ENCODE measurements at places on chromosomes 7 and 10. TPM values are rescaled to one million over a fixed set of nuclear protein-coding genes. Genes with fewer than 3 reads are reported as not detected.

DNA sequence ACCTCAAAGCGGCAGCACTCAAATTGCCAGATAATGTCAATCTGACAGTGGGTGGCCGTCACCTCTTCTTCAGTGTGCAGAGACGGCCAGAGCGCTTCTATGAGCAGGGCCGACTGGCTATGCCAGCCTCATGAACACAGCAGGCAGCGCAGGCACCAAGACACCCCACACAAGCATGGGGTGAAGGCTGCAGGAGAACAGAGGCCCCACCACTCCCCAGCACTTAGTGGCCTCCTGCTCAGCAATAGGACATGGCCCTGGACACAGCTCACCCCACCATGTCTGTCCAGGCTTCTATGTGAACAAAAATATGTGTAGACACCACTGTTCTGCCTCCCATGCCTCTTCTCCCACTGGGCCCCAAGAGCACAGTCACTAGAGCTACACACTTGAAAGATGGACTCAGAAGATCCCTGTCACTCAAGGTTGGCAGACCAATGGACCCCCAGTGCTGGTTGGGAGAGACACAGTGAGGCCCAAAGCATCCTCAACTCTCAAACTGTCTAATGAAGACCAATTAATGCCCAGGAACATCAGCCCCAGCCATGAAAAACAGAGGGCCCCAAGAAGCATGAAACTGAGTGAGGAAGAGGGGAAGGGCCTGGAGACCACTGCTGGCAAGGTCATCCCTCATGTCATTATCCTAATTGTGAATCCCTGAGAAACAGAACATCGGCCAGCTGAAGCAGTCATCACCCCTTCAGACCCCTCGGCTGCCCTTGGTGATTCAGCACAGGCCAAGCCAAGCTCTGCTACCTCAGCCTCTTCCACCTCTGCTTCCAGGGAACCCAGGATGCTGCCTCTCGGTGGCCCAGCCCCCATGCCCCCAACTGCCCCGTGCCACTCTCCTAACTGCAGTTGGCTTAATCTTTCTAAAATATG, 77.7 kb downstream of the GRID1 start:
- no peak for DNase-seq

DNA sequence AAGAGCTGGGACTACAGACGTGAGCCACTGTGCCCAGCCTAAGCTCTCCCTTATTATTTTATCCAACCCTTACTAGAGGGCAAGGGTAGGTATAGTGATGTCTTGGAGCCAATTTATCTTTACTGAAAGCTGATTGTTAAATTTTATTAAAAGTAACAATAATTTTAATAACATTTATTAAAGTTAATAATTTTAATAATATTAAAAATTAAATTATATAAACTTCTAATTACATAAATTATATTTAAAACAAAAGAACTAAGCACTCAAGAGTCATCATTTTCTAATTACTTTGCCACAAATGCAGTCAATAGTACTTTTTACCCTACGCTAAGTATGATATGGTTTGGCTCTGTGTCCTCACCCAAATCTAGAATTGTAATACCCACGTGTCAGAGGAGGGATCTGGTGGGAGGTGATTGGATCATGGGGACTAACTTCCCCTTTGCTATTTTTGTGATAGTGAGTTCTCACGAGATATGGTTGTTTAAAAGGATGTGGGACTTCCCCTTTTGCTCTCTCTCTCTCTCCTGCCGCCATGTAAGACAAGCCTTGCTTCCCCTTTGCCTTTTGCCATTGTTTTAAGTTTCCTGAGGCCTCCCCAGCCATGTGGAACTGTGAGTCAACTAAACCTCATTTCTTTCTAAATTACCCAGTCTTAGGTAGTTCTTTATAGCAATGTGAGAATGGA, 58.4 kb upstream of the ETV1 start:
- no peak for DNase-seq

DNA sequence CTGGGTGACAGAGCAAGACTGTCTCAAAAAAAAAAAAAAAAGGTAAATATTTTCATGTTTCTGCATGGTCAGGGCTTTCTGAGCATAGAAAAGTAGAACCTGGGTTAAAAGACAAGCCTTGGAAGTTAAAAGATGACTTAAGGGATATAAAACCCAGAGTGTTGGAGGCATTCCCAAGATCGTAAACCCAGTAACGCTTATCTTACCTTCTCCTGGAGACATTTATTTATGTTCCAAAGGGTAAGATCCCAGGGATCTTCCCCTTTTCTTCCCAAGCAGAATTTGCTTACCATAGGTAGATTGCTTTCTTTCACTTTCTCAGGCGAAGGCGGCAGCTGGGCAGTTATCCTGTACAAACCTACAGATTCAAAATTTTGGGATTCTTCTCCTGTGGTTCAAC, 22.2 kb downstream of the SUGCT start:
- no peak for DNase-seq

The STMP1 gene
- total RNA-seq, result 22.3 TPM

Data from left cardiac atrium (tissue), 4 donors.